Stimulated activated CD4-positive, alpha-beta T cell treated with anti-CD3 and anti-CD28 coated beads, TNF-alpha, amount 100 ng/mL, for 4 hours (primary cell): ENCODE measurements at places on chromosomes 2 and 18.

- no peak for DNase-seq
These were observed 161.5 kb downstream of the FIGN start for GRCh38 chr2:163574309-163574708.

DNA sequence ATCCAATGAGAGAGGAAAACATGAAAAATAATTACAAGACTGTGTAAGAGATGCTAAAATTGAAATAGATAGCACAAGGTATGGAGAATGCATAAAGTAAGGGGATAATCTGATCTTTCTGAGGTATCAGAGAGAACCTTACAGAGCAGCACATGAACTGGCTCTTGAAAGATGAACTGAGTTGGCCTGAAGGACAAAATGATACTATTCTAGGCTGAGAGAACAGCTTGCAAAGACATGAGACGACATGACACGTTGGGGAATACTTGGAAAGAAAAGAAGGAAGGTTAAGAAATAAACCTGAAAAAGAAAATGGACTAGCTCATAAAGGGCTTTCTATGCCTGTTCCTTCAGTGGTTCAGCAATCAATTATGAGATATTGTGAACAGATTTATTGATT lies 152.7 kb upstream of the MYO3B start:
- no peak for DNase-seq

DNA sequence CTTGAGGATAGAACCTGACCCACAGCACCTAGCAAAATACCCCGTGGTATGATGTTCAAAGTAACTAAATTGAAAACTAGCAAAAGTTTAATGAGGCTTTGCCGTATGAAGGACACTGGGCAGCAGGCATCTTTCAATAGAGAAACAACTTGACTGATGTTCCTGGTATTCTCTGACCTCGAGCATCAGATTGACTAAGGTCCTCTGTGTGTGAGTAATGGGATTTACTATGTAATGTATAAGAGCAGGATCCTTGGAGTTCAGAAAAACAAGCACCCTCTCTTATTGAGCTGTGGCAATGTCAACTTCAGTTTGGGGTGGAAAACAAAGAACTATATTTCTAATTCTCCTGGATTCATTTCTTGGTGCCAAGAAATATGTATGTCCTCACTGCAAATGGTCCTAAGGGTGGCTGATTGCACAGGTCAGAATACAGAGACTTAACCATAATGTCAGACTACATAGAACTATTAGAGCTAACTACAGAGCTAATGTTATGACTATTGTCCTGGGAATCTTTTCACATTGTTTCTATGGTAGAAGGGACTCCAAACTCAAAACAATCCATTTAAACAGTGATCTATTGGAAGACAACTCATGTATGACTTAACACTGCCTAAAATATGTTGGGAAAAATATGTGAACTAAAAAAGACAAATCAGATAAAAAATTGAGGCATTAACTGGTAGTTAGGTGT lies 4.4 kb downstream of the TNFAIP6 start:
- DNase-seq = no peak

DNA sequence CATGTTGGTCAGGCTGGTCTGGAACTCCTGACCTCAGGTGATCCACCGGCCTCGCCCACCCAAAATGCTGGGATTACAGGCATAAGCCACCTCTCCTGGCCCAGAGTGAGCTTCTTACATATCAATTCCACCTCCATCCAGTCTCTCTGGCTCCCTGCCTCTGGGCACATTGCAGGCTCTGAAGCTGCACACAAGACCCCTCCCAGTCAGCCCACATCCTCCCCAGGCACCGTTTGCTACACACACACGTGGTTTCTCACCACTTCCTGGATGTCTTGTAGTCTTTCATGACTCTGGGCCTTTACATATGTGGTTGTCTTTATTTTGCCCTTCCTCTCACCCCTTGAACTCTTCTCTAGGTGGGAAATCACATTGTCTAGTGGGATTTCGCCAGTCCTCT lies 64.0 kb upstream of the CABLES1 start:
- peak; percentile 67 for DNase-seq

DNA sequence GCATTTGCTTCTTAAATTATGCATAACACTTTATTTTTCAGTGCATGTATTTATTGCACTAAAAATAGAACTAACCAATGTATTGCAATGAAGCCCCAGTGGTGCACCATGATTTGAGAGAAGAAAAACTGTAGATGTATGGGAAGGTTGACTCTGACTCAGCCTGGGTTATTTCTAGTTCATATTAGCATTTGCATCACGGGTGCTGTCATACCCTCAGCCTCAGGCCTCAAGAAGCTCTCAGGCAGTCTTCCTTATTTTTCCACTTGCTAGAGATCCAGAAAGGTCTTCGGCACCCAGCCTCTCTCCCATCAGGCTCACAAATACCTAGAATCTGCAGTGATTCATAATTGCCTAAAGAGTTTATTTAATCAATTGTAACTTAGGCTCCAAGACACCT lies 148.0 kb downstream of the DNER start:
- no peak for DNase-seq

- no peak for DNase-seq
These were observed 127.1 kb downstream of the NCOA1 start for GRCh38 chr2:24618144-24618543.

GRCh38 chr2:105497094-105497493 lies 98.2 kb upstream of the FHL2 start:
- DNase-seq = no peak

DNA sequence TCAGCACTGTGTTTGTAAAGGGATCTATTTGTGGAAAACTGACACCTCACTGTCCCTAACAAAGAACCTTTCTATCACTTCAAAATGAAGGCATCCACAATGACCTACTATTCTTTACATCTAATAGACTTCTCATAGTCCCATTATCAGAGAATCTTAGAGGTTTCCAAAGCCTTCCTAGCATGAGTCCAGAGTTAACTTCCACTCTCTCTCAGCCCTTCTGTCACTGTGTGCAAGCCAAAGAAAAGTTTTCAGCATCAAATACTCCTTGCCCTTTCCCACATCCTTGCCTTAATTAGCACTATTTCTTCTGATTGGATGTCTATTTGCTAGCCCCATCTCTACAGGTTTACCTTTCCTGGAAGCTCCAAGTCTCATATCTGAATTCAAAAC lies 178.5 kb downstream of the ERBB4 start:
- no peak for DNase-seq

GRCh38 chr2:14951569-14952285 lies 319.2 kb downstream of the LRATD1 start:
- DNase-seq = no peak

- no peak for DNase-seq
These were observed 266.4 kb downstream of the NAPG start for GRCh38 chr18:10792181-10792580.

DNA sequence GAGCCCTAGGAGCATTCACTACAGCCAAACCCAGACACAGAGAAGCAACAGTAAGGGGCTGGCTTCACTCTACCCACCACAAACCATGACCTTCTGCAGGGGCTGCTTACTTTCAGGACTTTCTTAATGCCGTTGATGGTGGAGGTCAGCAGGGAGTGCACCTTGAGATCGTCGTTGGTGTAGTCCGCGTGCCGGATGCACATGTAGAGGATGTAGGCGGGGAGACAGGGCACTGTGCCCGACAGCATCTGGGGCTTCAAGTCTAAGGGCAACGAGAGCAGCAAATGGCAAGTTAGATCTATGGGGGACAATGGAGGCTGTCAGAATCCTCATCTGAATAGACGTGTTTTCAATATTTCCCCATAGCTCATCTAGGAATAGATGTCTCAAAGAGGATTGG lies 29.8 kb upstream of the ACAA2 start:
- DNase-seq = no peak

- DNase-seq = no peak
These were observed 72.7 kb upstream of the PPP1CB start for GRCh38 chr2:28678944-28679343.

DNA sequence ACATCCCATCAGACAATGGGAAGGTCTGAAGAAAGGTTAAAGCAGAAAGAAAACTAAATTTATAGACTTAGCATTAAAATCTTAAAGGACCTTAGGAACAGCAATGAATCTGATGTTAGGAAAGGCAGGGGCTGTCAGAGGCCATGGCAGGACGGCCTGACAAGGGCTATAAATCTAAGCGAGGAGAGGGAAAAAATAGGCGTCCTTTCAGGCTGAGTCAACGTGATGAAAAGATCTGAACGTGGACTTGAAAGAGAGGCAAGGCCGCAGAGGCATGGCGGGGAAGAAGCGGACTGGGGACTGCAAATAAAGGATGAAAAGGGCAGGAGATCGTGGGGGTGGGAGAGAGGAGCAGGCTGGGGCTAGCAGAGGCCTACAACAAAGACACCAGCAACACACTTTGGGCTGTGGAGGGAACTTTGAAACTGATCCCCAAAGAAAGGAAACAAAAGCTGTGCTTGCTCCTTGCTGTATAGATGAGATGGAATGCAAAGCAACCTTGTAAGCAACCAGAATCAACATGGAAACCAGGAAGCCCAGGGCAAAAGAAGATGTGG lies 145.6 kb downstream of the NRP2 start:
- DNase-seq = no peak
